ENCODE measurements at places on chromosomes 2 and 18.
A peak's percentile ranks its signal among the peaks of the same experiment; 100 is the strongest.

DNA sequence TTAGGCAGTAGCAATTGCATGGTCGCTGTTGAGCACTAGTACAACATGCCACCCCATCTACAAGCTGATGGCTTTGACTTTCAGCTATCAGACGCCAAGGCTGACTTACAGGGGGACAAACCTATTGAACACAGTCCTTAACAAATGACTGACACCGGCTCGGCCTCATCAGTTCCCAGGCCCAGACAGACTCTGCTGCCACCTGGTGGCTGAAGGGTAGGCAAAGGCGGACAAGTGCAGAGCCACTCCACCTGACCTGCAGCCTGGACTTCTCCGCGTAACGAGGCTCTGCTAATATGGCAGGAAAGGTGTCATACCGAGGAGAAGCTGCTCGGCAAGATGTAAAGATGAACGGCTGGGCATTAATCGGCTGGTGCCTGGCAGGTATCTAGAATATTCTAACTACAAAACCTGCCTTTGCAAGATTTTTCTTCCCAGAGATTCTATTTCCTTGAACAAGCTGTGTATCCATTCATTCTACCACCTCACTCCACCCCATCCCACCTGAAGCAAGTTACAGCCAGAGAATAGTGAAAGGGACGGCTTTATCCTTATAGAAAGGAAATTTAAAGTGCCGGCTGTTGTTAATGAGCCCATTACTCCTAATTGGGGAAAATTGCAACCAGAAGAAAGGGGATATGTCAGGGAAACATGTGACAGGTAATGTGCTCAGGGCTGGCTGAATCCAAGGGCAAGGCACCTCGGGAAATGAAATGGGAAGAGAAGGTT, 67.4 kb downstream of the STEAP3 start:
- no peaks in the 10 kb centered on the region for H3K27me3 ChIP-seq
- H3K4me1 ChIP-seq: peaks cover 3% of the 10 kb centered on the region
- no peak overlapping the region for H3K27ac ChIP-seq
- no peak for DNase-seq
- H3K36me3 ChIP-seq: no peaks in the 10 kb centered on the region

GRCh38 chr2:145194673-145195072, 674.8 kb upstream of the ZEB2 start:
- DNase-seq: no peak
- no peaks in the 10 kb centered on the region for H3K36me3 ChIP-seq

GRCh38 chr2:7951001-7951400, 730.9 kb upstream of the ID2 start:
- H3K4me3 ChIP-seq: no peak overlapping the region
- no peaks in the 10 kb centered on the region for H3K36me3 ChIP-seq
- DNase-seq: no peak

- no peaks in the 10 kb centered on the region for H3K36me3 ChIP-seq
- H3K27me3 ChIP-seq: peaks cover 11% of the 10 kb centered on the region
- DNase-seq: no peak
- no peak overlapping the region for H3K27ac ChIP-seq
Measured at GRCh38 chr2:158125756-158126498, 24.3 kb downstream of the UPP2 start.

DNA sequence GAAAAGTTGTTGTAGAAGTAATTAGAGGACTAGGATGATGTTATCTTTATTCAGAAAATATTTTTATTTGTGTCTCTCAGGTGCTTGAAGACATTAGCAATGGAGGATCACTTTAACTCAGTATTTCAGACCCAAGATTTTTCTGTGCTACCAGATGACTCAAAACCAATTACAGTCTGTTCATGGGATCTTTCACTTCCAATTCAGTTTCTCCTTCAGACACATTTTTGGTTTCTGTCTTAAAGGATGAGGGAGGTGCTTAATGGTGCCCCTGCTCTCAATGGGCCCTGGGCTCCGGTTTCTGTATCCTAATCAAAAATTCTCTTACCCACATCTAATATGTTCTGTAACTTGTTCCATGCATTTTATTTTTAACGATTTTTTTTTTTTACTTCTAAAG, 53.7 kb upstream of the HDAC4 start:
- H3K4me1 ChIP-seq: no peaks in the 10 kb centered on the region
- H3K4me3 ChIP-seq: no peak overlapping the region
- peaks cover 11% of the 10 kb centered on the region for H3K36me3 ChIP-seq
- DNase-seq: no peak

DNA sequence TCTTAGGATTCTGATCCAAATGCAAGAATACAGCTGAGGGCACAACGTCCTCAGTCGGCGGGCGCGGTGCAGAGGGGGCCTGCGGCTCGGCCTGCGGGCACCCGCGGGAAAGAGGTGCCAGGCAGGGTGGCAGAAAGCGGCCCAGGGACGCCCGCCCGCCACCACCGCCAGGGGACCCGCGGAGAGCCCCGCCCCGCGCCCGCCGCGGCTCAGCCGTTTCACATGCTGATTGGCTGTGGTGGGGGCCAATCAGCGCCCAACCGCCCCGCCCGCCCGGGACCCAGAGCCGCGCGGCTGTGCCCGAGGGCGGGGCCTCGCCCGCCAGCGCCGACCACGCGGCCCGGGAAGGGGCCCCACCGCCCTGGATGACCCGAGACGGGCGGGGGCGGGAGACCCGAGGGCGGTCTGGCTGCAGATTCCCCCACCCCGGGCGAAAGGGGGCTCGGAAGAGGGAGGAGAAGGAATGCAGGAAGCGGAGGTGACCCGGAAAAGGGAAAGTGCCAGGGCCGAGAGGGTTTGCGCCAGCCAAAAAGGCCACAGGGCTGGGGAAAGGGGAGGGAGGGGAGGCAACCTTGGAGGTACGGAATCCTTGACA, 8.0 kb downstream of the IRS1 start:
- H3K27me3 ChIP-seq: no peaks in the 10 kb centered on the region
- H3K36me3 ChIP-seq: no peaks in the 10 kb centered on the region
- H3K27ac ChIP-seq: peak overlapping the region; percentile 76
- H3K4me3 ChIP-seq: peak overlapping the region; percentile 97

- peak; percentile 58 for DNase-seq
- H3K27ac ChIP-seq: no peak within 1 kb of the TSS
- H3K4me1 ChIP-seq: peaks cover 8% of the 10 kb centered on the region
- peak within 1 kb of the TSS; percentile 89 for H3K4me3 ChIP-seq
- peaks cover 60% of the 10 kb centered on the region for H3K27me3 ChIP-seq
Measured at GRCh38 chr2:150487537-150488429, at the start of gene RND3. Gene RND3, minus strand, starts transcription at chr2:150487667. Its CDS starts 250 bp downstream, at chr2:150487417.

- DNase-seq: no peak
- H3K4me1 ChIP-seq: no peaks in the 10 kb centered on the region
- peaks cover 7% of the 10 kb centered on the region for H3K36me3 ChIP-seq
- H3K4me3 ChIP-seq: no peak overlapping the region
Measured at GRCh38 chr2:41489638-41490037, 558.2 kb upstream of the PKDCC start.

DNA sequence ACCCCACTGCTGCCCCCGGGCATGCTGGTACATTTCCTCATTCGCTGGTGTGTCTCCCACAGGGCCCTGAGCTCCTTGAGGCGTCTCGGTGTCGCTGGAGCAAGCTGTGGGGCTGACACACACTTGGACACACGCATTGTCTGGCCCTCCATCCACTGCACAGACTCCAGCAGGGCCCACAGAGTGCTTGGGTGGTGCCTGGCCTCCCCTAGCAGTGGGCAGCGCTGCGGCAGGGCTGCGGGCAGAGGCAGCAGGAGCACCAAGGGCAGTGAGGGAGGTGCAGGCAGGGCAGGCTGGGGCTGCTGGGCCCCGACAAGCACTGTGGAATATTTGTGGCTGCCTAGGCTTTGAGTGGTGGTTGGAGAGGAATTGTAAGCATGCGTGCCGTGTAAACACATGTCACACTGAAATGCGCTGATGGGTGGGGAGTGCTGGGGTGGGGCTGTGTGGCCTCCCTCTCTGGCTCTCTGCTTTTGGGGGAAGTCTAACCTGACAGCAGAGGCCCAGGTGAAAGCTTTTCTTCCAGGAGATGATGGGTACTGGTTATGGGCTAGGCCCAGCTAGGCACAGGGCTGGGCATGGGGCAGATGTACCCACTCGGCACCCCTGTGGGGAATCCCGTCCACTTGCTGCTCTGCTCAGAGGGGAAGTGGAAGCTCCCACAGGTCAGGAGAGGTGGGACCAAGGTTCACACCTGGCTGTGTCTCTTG, 55.5 kb upstream of the HS6ST1 start:
- H3K27me3 ChIP-seq: no peaks in the 10 kb centered on the region
- no peak overlapping the region for H3K27ac ChIP-seq
- DNase-seq: no peak
- no peak overlapping the region for H3K4me3 ChIP-seq
